ENCODE measurements at places on chromosomes 2 and 18.

GRCh38 chr18:23542461-23542860, 39.1 kb downstream of the RMC1 start:
- no peak for DNase-seq

GRCh38 chr2:205130111-205130829, 552.0 kb upstream of the NRP2 start:
- DNase-seq = no peak

DNA sequence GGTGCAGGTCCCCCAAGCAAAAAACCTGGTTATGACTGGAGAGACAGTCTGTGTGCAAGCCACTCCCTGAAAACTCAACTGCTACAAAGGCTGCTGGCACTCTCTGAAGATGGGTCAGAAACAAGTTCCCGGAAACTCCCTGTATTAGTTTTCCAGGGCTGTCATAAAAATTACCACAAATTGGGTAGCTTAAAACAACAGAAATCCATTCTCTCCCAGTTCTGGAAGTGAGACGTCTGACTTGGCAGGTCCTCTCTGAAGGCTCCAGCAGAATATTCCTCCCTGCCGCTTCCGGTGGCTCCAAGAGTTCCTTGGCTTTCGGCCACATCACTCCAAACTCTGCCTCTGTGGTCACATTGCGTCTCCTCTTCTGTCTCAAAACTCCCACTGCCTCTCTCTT, 30.1 kb upstream of the SERPINE2 start:
- DNase-seq = no peak

DNA sequence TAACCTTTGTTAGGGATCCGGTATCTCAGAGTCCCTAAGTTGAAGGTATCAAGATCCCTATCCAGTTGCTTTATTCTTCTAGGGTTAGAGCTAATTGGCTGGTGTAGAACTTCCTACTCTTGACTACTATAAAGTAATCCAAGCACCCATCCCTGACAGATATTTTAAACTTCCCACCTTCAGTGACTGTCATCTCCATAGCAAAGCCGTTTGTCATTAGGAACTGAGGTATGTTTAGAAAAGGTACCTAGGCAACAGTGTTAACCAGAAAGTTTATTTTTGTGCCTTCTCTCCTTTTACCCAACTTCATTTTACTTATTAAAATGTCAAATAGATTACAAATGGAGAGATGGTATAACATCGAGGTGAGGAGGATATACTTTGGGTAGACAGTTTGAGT, 4.5 kb downstream of the FAM117B start:
- DNase-seq = no peak

GRCh38 chr18:62346333-62347088, 21.4 kb downstream of the TNFRSF11A start:
- no peak for DNase-seq

GRCh38 chr2:208210688-208211451, 21.0 kb upstream of the C2orf80 start:
- no peak for DNase-seq

- no peak for DNase-seq
Observed at GRCh38 chr2:28356095-28356911, 36.4 kb upstream of the FOSL2 start.

DNA sequence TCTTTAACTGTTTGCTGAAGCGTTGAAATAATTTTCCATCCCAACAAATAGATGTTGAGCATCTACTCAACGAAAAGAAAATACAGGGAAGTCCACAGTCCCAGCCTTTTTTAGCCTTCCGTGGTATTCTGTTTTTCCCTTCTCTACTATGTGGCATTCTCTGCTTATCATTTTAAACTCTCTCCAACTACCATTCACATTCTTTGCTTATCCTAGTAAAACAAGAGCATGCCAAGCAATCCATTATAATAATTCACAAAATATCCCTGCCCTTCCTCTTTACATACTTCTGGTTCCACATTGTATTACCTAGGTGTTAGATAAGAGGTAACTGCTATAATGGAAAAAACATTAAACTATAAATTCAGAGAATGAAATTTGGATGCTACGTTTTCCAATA, 1.6 kb upstream of the SESTD1 start:
- no peak for DNase-seq

GRCh38 chr2:19369341-19369955, 11.0 kb upstream of the OSR1 start:
- DNase-seq = no peak

- DNase-seq = no peak
Observed at GRCh38 chr2:38465789-38466127, 88.7 kb upstream of the ATL2 start.

- no peak for DNase-seq
Observed at GRCh38 chr2:229154381-229154780, 116.7 kb downstream of the PID1 start.

DNA sequence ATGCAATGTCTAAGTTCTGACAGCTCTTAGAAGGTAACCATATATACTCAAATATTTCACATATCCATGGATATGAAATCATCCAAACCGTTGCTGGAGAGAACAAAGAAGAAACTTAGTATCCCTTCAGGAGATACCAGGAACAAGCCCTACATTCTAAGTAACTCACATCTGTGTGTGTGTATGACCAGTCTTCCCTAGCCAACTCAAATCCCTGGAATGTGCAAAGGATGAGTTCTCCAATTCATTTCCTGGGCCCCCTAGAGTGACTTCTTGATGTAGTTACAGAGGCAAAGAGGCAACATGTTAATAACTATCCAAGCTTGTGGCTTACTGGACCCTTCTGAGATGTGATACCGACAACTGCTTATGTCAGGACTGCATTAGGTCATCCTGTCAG, 20.1 kb downstream of the TPGS2 start:
- DNase-seq = no peak

- DNase-seq = no peak
Observed at GRCh38 chr18:12518326-12518725, 110.6 kb downstream of the PRELID3A start.

GRCh38 chr2:64716569-64716968, 62.9 kb upstream of the SERTAD2 start:
- no peak for DNase-seq

- no peak for DNase-seq
Observed at GRCh38 chr18:75213611-75214331, 3.2 kb downstream of the TSHZ1 start.

GRCh38 chr2:220192994-220193753, 565.7 kb downstream of the SLC4A3 start:
- no peak for DNase-seq

DNA sequence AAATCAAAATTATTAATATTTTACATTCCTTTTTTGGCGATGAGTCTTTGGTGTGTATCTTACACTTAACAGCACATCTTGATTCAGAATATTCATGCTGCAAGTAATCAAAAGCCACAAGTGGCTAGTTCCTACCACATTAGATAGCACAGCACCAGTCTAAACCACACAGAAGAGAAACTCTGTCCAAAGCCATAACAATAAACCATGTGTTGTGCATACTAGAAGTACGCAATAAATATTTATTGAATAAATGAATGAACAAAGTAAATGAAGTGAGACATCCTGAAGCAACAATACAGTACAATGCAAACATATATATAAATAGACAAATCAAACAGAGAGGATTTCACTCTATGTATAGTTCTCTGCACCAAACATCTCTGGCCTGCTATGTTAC, 287.3 kb downstream of the EXOC6B start:
- DNase-seq = no peak

- no peak for DNase-seq
Observed at GRCh38 chr18:10235661-10235952, 218.8 kb upstream of the APCDD1 start.

DNA sequence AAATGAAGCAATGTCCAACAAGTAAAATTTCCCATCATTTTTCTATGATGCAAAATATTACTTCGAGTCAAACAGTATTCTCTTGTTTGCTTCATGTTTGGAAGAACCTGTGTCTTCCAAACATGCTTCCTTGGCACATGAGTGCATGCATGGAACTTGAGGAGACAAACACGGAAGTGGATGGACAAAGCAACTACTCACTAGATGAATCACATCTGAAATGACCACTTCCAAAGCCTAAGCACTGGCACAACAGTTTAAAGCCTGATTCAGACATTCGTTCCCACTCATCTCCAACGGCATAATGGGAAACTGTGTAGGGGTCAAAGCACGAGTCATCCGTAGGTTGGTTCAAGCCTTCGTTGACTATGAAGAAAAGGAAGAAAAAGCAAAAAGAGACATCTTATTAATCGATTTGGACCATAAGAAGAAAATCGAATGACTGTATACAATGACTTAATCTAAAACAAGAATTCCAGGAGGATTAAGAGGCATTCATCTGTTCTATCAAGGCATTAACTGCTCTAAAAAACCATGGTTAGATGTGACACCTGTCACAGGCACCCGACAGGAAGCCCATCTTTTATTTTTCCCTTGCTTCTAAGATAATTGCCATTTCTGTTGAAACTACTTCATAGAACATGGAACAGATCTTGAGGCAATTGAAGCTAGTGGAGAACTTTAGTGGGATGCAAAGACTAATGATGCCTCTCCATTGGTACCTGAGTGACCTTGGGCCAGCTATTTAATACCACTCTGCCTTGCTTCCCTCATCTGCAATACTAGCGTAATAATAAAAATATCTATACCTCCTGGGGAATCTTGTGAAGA, 56.0 kb downstream of the ATIC start:
- no peak for DNase-seq

DNA sequence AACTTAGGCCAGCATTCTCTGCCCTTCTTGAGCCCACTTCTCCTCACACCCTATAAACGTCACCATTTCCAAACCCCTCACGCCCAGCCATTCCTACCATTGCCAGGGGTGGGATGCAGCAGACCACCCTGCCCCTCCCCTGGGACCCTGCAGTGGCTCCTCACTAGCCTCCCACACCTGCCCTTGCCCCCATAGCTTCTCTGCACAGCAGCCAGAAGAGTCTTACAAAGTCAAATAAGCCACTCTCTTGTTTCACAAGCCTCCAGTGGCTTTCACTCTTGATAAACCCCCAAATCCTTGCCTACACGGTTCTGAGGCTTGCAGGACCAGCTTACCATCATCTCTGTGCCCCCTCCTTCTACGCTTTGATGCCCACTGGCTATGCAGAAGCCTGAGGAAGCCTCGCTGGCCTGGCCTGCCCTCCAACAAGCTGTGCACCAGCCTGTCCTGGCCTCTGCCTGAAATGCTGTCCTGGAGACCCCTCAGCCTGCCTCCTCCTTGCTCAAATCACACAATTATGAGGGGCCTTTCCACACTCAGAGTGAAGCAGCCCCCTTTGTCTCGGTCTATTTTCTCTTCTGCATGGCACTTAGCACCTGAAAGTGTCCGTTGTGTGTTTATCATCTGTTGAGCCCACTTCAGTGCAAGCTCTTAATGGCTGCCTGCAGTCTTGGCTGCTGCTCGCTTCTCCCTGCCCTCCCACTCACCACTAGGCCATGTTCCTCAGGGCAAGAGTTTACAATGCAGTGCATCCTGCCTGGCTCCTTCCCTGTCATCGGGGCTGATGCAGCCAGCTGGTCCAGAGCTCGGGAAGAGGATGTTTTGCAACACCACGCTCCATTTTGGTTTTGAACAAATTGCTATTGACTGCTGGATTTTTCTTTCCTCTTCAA, 82.6 kb upstream of the RGPD5 start:
- DNase-seq = no peak

DNA sequence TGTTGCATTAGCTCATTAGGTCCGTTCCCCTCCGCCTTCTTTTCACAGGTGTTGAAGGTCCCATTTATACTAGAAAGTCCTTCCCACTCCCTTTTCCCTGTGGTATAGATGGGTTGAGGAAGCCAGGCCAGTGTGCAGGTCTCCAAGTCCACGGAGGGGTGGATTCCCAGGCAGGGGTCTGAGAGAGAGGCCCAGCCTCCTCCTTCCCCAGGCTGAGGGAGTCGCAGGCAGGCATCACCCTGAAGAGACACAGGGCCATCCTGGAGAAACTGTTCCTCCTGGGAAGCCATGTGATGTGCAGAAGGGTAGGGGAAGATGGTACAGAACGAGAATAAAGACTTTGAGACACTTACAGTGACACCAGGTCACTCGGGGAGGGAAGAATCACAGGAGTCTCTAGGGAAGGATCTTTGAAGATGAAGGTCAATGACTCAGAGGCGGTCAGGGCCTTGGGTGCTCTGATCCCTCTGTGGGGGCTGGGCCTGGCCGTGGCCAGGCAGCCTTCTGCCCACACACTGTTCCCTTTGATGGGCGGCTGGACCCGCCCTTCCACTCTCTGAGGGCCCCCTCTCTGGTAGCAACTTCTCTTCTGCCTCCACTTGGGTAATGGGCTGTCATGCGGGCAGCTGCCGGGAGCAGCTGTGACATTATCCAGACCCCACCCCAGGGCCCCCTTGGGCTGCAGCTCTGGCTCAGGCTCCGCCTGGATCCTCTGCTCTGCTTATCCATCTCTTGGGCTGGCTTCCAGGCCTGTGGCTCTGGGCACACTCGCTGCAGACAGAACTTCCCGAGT, 45.1 kb downstream of the RHOB start:
- no peak for DNase-seq

DNA sequence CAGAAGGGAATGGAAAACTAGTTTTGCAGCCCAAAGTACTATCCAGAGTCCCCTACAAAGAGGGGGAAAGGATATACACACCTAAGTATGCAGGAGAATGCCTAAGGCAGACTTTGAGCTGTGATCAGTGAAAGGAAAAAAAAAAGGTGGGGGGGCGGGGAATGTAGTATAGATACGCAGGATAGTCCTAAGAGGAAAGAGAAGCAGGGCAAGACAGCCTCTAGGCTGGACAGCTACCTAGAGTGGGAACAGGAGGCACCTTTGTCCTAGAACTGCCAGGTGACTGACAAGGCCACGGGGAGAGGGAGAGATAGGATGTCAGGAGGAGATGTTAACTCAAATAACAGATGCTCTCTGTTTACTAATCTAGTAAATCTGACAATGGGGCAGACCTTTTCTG, 6.0 kb downstream of the REEP1 start:
- DNase-seq = no peak

DNA sequence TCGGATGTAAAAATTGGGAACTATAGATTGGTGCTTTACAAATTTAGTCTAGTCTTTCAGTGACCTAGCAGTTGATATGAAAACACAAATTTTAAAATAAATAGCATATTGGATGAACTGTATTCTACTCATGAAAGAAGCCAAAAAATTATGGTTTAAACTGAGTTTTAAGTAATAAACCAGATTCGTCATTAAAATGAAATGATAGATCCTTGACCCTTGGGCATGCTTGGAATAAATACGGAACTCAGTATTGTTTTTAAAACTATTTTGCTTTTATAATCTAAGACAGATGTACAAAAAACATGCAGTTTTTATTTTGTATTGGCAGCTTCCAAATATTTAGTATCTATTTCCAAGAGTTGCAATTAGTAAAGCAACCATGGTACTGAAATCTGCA, 34.6 kb upstream of the TBR1 start:
- DNase-seq = no peak

Measured in activated naive CD4-positive, alpha-beta T cell (primary cell).